ENCODE measurements at places on chromosomes 6 and 20. TPM values are rescaled to one million over a fixed set of nuclear protein-coding genes. Genes with fewer than 3 reads are reported as not detected.

SIGLEC1 gene
- total RNA-seq = 0.24 TPM

GRCh38 chr6:1544000-1544399, 65.7 kb upstream of the FOXC1 start:
- DNase-seq = no peak

GRCh38 chr6:140043762-140044378, 669.4 kb upstream of the CITED2 start:
- DNase-seq = no peak

MYT1 gene
- total RNA-seq = not detected

TGM3 gene
- total RNA-seq = not detected

DNA sequence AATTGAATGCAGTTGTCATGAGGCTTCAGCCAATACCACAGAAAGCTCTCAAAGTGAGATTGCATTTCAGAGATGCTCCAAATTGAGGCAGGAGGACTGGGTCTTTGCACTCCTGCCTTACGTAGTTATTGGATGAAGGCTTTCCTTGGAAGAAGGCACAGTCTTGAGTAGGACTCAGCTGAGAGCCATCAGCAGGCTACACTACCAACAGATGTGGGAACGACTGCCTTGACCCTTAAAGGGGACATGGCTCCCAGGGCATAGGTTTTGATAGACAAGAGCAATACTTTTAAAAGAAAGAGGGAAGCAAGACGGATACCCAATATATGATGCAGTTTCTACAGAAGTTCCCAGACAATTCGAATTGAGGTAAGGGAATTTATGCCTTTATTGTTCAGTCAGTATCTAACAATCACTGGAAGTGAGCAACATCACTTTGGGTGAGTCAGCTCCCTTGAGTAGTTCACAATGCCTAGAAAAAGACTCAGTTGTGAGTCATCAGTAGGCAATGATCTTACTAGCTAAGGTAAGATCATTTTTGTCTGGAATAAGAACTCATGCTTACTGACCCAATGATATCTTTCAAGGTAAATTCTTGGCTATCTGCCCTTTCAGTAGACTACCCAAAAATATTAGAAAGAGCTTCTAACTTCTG, 390.8 kb downstream of the GJA1 start:
- DNase-seq = no peak

TFB1M gene
- 37.7 TPM for total RNA-seq

GRCh38 chr6:106446983-106447382, 86.5 kb downstream of the CRYBG1 start:
- DNase-seq = no peak

GRCh38 chr20:11136691-11137090, 462.9 kb upstream of the JAG1 start:
- DNase-seq = no peak

DNA sequence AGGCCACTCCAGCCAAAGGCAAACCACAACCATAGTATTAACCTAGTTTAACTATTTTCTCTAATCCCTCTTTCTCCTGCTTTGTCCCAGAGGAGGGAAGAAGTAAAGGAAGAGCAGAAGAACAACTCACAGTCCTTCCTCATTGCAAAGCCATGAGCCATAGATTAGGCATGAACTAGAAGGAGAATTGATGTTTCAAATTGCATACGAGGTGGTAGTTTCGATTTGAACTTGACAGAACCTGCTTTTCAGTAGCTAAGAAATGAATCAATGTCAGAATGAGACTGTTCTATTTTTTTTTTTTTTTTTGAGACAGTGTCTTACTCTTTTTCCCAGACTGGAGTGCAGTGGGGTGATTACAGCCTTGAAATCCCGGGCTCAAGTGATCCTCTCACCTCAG, 48.3 kb downstream of the PROKR2 start:
- DNase-seq = no peak

DNA sequence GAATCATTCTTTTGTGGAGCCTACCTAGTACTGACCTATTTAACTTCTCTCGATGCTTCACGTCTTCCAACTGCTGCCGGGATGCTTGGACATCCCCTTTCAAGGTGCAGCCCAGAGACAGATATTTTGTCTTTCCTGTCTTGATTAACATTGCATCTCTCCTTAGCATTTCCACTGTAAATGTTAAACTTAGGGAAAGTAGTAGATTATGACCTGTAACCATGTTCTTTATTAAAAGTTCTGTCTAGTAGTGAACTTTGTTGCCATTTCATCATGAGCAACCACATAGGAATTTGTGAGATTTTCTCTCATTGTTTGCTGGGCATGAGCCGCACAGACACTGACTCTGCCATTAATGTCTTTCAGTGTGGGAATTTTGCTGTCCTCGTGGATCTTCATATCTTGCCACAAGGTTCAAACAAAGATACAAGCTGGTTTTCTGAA, 117.9 kb downstream of the JAG1 start:
- DNase-seq = no peak

- DNase-seq = no peak
These were observed 48.7 kb upstream of the BMP2 start for GRCh38 chr20:6718662-6719368.

DNA sequence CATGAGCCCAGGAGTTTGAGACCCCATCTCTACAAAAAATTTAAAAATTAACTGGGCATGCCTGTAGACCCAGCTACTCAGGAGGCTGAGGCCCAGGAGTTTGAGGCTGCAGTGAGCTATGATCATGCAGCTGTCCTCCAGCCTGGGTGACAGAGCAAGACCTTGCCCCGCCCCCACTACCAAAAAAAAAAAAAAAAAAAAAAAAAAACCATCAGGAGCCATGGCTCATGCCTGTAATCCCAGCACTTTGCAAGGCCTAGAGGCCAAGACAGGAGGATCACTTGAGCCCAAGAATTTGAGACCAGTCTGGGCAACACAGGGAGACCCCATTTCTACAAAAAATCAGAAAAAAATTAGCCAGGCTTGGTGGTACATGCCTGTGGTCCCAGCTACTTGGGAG, 159.1 kb downstream of the SOBP start:
- no peak for DNase-seq

GRCh38 chr20:46894971-46895905, 595 bp downstream of the EYA2 start:
- DNase-seq = no peak

SOBP gene
- total RNA-seq = 1.0 TPM

- DNase-seq = no peak
These were observed 733.3 kb upstream of the SLC35B3 start for GRCh38 chr6:9168669-9169068.

- DNase-seq = no peak
These were observed 2.0 kb downstream of the OPRM1 start for GRCh38 chr6:154041001-154041400.

NHLRC1 gene
- total RNA-seq = 0.24 TPM

DNA sequence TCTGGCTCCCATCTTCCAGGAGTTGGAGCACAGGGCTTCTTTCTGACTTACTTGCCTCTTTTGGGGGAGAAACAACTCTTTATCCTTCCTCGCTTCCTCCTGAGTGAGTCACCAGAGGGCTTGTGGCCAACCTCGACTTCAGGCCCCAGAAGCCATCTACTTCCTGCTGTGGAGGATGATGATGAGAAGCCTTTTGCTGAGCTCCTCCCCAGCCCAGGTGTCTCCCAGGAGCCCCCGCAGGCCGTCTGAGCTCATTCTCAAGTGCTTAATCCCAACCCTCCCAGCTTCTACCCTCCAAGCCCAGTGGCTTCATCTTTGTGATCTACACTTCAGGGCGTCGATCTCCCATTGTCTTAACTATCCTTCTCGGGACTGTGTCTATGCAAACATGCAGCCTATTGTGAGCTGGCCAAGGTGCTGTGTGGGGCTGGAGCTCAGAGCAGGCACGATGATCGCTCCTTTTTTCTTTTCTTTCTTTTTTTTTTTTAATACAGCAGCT, 27.9 kb downstream of the SDCBP2 start:
- DNase-seq = no peak

GRCh38 chr6:81969814-81970213, 217.3 kb upstream of the TENT5A start:
- DNase-seq = no peak

DNA sequence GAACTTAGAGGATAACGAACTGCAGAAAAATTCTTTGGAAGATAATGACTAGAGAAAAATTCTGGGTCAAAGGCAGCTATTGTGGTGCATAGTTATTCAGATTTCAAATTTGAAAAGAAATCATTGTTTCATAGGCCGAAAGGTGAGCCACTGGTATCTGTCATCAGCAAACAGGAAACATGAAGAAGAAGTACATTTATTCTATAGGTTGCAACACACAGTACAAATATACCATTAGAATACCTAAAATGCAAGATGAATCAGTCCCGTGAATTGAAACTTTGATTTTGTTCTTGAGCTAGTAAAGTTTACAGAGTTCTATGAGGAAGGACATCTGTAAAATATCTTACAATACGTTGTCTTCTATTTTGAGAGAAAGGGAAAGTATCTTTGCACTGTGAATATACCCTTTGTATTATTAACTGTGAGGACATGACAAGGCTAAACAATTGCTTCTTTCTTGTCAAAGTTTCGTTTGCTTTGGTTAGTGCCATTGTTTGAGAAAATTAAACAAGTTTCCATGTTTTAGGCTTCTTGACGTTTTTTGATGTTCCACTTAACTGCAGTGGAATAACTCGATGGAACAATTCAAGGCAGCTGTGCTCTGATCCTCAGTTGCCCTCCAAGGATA, 84.7 kb downstream of the HDGFL1 start:
- DNase-seq = no peak

ZNF451 gene
- 48.7 TPM for total RNA-seq

- DNase-seq = no peak
These were observed 14.9 kb upstream of the ULBP3 start for GRCh38 chr6:150083839-150084238.

C20orf96 gene
- 3.7 TPM for total RNA-seq

- no peak for DNase-seq
These were observed 292.1 kb downstream of the CDH4 start for GRCh38 chr20:61543931-61544745.

- DNase-seq = no peak
These were observed 7.0 kb downstream of the SLC4A11 start for GRCh38 chr20:3231889-3232588.

DNA sequence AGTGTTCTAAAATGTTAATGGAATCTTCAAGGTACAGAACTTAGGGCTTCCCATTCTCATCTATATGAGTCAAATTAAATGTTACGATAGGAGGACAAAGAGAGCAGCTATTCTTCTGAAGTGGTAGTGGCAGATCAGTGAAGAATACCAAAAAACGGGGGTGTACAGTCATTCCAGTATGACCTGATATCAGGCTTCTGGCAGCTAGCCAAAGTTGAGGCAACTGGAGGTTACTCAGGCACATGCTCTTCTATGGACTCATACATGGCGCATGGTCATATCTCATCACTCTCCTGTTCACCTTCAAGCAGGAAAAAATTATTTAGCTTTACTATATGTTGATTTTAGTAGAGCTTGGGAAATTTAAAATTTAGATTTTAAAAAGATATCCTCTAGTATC, 1608.8 kb downstream of the GRIK2 start:
- DNase-seq = no peak

DNA sequence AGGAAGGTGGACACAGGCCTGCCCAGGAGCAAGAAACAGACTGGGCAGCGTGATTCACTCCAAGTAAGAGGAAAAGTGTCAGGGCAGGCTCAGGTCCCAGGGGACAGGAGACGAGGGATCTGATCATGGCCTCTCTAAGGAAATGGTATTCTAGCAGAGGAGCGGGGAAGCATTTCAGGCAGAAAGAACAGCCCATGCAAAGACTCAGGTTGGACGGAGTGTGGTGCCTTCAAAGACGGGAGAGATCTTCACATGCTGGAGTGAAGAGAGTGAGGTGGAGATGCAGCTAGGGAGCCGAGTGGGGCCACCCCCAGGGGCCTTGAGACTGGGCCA, 161.1 kb downstream of the SYCP2 start:
- no peak for DNase-seq

- no peak for DNase-seq
These were observed 475.0 kb upstream of the SULF2 start for GRCh38 chr20:48260129-48260756.

DNA sequence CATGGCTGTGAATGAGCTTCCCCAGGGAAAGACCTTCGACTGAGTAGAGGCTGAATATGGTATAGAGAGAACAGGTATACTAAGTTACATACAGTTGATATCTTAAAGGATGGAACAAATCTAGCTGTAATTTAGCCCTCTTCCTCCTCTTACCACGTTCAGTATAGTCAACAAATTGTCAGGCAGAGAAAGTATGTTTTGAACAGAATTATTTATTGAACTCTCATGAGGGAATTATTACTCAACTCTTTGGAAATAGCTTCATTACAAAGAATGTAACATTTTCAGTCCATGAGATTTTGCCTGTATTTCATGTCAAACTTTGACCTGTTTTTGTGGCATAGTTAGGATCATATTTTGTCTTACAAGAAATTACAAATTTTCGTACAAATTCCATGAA, 63.0 kb downstream of the SH3BGRL2 start:
- DNase-seq = no peak

- DNase-seq = no peak
These were observed 8.3 kb upstream of the PCMTD2 start for GRCh38 chr20:64247307-64247618.

DNA sequence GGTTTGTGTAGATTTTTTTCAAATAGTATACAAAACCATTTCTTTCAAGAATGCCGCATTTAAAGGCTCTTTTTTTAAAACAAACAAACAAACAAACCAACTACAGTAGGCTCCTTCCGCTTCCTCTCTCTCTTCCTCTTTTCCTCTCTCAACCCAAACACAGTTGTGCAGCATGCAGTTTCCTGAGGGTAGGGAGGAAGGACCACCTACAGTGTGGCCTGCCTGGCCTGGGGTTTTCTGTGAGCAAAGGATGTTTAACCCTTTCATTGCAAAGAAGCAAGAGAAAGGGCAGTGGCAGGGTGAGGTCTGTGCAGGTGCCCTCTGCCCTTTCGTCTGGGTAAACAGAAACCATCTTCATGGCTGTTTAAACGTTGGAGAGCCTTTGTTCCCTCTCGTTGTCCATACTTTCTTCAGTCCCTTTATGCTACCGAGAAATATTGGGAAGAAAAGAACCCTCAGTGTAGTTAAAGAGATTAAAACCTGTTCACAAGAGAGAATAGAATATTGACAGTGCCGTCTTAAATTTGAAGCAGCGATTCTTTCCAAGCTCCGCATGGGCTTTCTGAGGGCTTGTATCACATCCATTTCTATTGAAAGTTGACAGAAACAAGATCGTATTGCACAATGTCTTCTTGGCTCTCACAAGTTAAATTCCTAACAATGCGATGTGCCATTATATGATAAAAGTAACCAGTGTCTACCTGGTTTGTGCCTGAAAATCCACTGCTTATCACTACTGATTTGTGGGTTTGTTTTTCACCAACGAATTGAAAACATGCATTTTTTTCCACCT, 215.5 kb upstream of the SNX9 start:
- no peak for DNase-seq

- DNase-seq = no peak
These were observed 182.0 kb downstream of the DOK5 start for GRCh38 chr20:54657268-54657826.

DNA sequence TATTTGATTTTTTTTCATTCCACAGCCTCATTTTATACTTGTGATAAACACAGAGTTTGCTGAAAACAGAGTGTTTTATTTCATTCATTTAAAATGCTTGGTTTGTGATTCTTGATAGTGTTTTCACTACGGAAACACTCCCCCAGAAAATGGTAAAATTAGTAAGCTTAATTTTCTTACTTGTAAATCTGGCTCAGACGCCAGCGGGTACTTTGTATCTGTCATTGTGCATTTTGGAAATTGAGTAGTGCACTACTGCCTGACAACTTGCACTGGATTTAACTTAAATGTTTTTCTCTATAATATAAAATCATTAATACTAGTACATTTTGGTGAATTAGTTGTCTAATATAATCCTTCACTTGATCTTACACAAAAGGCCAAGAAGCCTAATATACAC, 37.0 kb upstream of the HINT3 start:
- DNase-seq = no peak

- DNase-seq = no peak
These were observed 80.4 kb upstream of the POPDC3 start for GRCh38 chr6:105259913-105260889.

EYA2 gene
- total RNA-seq = not detected

Measured in CD8-positive, alpha-beta memory T cell (primary cell).